ENCODE measurements at places on chromosomes 5 and 9. TPM values are rescaled to one million over a fixed set of nuclear protein-coding genes. Genes with fewer than 3 reads are reported as not detected.

RPP25L gene
- 16.2 TPM for total RNA-seq

ZCCHC10 gene
- 17.8 TPM for total RNA-seq

SPATA31E1 gene
- not detected for total RNA-seq

GRCh38 chr5:57695706-57696388, 213.2 kb upstream of the ACTBL2 start:
- no peaks in the 10 kb centered on the region for H3K27me3 ChIP-seq
- DNase-seq, result no peak
- H3K27ac ChIP-seq, result no peak overlapping the region
- no peaks in the 10 kb centered on the region for H3K36me3 ChIP-seq

All from osteocyte (in vitro differentiated cells).